ENCODE measurements at places on chromosomes 1 and 21.

DNA sequence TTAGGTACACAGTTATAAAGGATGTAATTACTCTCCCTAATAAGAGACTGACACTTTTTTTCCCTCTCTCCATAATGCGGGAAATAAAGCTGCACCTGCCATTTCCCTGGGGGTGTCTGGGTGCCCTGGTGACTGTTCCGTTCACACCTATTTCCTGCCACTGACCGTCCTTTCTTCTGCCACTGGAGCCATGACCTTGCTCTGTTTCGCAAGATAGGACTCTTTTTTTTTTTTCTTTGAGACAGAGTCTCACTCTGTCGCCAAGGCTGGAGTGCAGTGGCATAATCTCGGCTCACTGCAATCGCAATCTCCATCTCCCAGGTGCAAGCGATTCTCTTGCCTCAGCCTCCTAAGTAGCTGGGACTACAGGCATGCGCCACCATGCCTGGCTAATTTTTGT, 66.1 kb upstream of the SERBP1 start:
- DNase-seq: no peak

GRCh38 chr1:246748867-246749266, 24.7 kb downstream of the SCCPDH start:
- DNase-seq: no peak

DNA sequence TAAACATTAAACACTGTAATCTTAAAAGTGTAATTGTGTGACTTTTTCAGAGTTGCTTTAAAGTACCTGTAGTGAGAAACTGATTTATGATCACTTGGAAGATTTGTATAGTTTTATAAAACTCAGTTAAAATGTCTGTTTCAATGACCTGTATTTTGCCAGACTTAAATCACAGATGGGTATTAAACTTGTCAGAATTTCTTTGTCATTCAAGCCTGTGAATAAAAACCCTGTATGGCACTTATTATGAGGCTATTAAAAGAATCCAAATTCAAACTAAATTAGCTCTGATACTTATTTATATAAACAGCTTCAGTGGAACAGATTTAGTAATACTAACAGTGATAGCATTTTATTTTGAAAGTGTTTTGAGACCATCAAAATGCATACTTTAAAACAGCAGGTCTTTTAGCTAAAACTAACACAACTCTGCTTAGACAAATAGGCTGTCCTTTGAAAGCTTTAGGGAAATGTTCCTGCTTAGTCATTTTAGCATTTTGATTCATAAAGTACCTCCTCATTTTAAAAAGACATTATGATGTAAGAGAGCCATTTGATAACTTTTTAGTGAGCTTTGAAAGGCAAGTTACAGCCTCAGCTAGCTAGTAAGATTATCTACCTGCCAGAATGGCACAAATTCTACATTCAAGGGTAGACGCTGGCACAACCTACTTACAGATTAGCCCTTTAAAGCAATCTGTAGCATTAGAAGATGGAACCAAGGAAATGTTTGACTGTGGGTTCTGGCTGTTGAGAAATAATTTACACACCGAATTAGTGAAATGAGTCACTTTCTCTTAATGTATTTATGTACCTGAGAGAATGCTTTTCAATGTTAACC, 9.4 kb downstream of the SOD1 start:
- no peak for DNase-seq

- no peak for DNase-seq
Measured at GRCh38 chr1:117026361-117026760, 24.8 kb downstream of the CD101 start.

GRCh38 chr1:201500670-201501120, 6.2 kb downstream of the CSRP1 start:
- DNase-seq: no peak

GRCh38 chr21:44750675-44751025, 39.3 kb upstream of the TSPEAR start:
- DNase-seq: no peak

DNA sequence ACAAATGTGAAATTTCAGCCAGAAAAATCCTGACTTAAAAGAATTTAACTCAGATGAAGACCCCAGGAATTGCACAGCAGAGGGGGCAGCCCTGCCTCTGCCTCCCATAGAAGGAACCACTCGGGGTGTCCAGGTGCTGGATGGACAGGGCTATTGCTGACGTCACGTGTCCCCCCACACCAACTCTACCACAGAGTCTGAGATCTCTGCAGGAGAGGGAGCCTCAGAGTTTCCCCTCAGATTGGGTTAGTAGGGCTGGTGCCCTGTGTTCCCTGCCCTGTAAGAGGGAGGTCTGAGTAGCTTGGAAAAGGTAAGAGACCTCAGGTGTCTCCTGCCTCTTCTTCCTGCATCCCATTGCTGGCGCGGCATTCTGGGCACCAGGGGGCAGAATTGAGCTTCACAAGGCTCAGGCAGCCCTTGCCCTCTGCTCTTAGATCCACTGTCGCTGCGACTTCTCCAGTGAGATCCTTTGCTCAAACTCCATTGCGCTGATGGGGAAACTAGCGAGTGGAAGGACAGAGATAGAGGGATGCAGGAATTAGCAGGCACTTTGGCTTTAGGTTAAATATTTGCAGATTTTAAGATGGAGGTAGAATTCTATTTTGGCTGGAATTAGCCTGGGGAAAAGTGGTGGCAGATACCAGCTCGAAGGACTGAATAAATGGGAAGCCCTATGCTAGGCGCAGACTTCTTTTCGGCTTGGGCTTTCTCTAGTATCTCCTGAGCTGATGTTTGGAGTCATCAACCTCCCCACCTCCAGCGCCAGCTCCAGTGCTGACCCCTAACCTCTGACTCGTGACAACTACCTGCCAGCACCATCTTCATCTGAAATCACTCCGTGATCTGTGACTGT, 42.8 kb upstream of the DMBX1 start:
- peak; percentile 85 for DNase-seq

DNA sequence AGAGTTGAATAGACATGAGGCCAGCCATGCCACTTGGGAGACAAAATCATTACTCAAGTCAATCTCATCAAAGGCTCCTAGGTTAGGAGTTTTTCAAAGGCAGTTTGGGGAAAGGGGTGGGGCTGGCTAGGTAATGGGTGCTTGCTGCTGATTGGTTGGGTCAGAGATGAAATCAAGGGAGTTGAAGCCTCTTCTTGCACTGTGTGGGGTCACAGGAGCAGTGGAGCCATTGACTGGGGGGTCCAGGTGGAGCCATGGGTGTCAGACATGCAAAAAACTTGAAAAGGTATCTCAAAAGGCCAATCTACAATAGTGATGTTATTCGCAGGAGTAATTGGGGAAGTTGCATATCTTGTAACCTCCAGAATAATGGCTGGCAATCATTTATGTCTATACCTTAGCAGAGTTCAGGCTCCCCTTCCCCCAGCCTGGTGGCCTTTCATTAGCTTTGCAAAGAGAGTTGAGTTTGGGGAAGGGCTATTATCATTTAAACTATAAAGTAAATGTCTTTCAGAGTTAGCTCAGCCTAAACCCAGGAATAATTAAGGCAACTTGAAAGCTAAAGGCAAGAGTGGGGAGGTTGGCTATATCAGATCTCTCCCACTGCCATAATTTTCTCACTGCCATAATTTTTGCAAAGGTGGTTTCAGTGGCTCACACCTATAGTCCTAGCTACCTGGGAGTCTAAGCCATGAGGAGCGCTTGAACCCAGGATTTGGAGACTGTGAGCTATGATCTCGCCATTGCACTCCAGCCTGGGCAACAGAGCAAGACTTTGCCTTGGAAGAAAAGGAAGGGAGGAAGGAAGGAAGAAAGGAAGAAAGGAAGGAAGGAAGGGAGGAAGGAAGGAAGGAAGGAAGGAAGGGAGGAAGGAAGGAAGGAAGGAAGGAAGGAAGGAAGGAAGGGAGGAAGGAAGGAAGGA, 7.8 kb upstream of the PINK1 start:
- DNase-seq: peak; percentile 7

- no peak for DNase-seq
Measured at GRCh38 chr1:32474954-32475353, 10.1 kb downstream of the ZBTB8B start.

- no peak for DNase-seq
Measured at GRCh38 chr1:53579221-53580008, 120.2 kb downstream of the DMRTB1 start.

DNA sequence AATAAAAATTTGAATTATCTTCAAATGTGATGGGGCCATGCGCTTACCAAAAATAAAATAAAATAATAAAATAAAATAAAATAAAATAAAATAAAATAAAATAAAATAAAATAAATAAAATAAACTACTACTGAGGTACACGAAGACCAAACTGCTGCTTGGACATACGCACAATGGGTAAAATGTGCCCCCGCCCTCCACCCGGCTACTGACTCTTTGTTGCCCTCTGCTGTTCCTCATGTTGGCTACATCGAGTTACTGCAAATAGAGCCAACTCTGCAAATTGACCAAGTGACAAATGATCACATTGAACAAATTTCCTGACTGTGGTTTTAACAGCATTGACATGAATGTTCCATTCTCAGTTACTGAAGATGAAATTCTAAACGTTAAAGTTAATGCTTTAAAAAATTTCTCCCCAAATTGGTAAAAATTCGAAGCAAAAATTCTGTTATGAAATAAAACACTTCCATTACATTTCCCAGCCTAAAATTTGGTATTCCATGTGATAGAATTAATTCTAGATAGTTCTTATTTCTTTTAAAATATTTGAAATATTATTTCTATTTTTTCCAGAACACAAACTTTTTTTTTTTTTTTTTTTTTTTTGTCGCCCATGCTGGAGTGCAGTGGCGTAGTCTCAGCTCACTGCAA, 18.8 kb upstream of the MAP1LC3C start:
- DNase-seq: peak; percentile 73

- no peak for DNase-seq
Measured at GRCh38 chr21:45020629-45021427, 53.6 kb upstream of the ADARB1 start.

- DNase-seq: no peak
Measured at GRCh38 chr21:38936240-38936639, 130.5 kb downstream of the ETS2 start.

- DNase-seq: no peak
Measured at GRCh38 chr1:42484382-42484781, 21.3 kb downstream of the CCDC30 start.

DNA sequence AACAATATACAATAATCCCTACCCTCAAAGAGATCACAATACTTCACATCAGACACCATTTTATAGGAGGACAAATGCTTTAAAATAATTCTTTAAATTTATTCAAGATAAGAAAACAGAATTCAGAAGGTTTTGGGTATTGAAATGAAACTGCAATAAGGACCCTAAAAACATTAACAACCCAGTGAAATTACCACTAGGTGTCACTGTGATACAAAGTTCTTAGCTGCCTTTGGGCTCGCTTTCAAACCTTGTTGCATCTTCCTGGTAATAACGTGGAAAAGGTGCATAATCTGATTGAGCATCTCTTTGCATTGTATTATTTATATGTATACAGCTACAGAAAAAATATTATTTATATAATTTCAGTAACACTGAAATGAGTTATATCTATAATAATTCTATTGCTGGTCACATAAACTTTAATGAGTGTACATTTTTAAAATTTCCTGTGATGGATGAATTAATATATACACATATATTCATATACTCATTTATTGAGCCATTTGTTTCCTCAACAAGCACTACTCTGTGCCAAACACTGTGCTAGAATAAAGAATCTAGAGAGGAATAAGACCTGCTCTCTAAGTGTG, 185.2 kb downstream of the FAF1 start:
- peak; percentile 77 for DNase-seq

DNA sequence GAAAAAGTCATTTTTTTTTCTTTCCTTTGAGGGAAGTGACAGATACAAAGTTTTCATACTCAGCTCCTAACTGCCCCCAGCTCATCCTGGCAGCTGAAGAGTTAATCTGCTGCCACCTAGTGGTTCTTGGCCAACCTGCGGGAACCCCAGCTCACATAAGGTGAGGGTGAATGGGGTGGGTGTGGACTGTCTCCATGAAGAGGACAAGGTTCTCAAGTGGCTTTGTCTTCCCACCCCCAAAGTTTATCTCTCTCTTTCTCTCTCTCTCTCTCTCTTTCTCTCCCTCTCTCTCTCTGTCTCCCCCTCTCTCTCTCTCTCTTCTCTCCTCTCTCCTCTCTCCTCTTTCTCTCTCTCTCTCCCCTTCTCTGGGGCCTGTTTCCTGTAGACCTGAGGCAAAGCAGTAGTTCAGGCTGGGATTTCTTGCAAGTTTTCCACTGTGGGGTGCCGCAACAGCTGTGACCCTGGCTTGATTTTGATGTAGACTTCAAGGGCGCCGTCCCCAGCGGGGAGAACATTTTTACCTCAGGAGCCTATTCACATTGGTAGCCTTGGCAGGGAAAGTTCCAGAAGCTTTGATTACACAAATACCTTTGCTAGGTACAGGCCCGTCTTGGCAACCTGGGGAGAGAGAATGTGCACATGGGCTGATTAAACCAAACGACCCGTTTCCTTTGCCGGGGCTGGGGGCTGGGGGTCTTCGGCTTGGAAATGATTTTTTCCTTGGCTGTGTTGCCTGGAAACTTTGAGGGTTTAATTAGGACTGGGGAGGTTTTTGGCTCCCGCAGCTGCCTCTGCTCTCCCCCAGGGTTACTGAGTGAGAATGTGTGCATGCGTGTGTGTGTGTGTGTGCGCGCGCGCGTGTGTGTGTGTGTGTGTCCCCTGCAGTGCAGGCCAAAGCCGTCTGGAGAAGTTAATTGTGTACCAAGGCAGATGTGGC, 135.9 kb downstream of the TM2D1 start:
- DNase-seq: peak; percentile 81

DNA sequence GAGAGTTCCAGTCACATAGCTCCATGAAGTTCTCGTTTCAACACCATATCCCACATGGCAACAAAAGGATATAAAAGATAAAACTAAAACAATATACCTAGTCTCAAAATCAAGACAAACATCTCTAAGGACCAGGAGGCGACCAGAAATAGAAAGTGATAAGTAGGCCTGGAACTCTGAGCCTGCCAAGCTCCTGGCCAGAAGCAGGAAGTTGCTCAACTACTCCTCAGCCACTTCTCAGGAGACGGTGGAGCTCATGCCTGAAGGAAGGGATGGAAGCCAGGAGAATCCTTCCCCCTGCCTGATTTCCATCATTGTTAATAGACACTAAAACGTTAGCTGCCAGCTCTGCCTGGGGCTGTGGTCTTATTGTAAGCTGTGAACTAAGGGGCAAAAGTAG, 94.7 kb downstream of the DISP1 start:
- DNase-seq: peak; percentile 22

GRCh38 chr1:44602634-44603628, 71.3 kb downstream of the TMEM53 start:
- no peak for DNase-seq

- no peak for DNase-seq
Measured at GRCh38 chr1:3469849-3470649, 15.6 kb downstream of the ARHGEF16 start.

DNA sequence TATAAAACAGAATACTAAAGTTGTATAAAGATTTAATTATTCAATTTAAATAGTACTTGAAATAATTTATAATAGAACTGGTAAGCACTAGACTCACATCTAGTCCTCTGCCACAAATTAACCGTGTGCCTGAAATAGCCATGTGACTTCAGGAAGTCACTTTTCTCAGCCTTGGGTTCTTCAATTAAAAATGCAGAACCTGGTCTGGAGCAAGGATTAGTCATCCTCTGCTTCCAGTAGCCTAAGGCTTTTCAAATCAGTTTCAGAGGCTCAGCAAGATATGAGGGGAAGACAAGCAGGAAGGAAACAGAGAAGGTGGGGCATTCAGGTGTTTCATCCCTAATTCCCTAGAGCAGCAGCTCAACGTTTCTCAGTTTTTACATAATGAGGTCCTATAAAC, 23.0 kb downstream of the DPH5 start:
- DNase-seq: peak; percentile 81
